ENCODE measurements at places on chromosomes 12 and 14.

DNA sequence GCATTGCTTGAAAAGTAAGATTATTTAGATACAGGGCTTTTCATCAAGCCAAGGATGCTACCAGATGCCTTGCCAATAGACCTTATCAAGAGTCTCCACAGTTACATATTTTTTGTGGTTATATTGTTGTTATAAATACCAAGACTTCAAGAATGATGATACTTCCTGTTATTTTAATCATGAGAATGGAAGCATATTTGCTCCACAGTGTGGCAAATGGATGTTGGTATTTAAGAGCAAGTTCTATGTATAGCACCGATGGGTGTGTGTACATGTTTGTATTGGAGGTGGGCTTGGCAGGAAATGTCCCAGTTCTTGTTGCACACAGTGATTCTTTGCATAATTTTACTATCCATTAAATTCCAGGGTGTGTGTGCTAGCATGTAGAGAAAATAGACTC lies 4.4 kb upstream of the NID2 start:
- no peak for DNase-seq

- DNase-seq: no peak
Observed at GRCh38 chr14:51738754-51739153, 87.0 kb downstream of the FRMD6 start.

DNA sequence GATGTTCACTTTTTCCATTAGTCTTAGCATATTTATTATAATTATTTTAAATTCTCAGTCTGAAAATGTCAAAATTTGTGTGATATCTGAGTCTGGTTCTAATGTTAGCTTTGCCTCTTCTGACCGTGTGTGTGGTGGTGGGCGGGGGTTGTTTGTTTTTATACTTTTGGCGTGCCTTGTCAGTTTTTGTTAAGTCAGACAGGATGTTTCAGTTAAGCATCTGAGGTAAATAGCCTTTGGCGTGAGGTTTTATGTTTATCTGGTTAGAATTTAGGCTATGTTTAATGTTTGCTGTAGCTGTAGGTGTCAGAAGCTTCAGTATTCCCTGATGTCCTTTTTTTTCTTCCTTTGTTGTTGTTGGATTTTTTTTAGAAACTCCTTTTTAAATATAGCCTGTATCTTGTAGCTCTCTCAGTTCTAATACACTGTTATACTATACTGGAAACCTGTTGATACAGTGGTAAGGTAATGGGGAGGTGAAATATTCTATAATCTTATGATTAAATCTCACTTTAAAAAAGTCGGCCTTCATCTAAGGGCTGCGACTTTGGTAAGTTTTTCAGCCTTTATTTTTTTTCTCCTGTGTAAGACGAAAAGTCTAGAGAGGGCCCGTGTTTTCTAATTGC lies 111.6 kb downstream of the SCAF11 start:
- DNase-seq: peak; percentile 78

DNA sequence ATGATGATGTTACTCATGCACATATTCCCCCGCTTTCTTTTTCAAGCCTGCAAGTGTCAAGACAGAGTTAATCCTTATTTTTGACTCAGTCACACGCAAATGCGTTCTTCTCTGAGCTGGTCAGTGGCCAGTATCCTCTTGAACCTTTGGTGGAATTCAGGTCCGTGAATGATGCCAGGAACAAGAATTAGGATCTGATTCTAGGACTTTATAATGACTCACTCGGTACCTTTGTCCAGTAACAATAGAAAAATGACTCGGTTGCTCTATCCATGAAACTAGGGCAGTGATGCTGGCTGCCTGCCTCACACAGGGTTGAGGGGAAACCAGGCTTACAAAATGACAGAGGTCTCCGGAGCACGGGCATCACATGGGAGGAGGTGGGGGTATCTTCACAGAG lies 185.8 kb upstream of the NUDT4 start:
- no peak for DNase-seq

DNA sequence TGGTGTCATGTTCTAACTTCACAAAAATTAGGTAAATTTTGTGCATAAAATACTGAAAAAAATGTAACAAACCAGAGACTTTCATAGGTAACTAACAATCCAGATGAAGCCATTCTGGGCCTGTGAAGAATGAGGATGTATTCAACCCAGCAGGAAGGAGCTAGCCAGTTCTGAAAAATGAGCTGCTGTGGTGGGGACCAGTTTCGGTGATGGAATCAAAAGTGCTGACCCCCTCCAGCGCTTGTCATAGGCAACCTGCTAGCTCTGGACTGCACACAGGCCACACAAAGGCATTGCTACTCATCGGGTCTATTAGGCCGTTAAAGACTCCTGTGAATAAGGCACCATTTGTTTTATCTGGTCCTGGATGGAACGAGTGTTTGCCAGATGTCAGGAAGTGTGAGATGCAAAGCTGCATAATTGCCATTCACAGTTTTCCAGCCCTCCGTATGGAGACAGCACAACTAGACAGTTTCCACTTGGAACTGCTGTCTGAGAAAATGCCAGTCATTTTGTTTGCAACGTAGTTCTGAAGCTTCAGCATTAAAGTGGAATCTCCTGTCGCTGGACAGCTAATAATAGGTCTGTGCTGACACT lies 3.3 kb upstream of the RIMBP2 start:
- no peak for DNase-seq

GRCh38 chr14:23109769-23110168 lies 5.0 kb upstream of the CIROP start:
- DNase-seq: no peak

- DNase-seq: no peak
Observed at GRCh38 chr12:126189856-126190255, 1124.6 kb downstream of the AACS start.

- DNase-seq: peak; percentile 77
Observed at GRCh38 chr14:59301354-59301753, 112.9 kb downstream of the DAAM1 start.

Data from activated CD4-positive, alpha-beta T cell treated with anti-CD3 and anti-CD28 coated beads, Interleukin-2, amount 10 ng/mL, durations not matched to agents 24 days and 14 days (primary cell).